ENCODE measurements at places on chromosomes 3 and 15.

- DNase-seq, result no peak
Measured at GRCh38 chr3:185702262-185703225, 116.4 kb downstream of the SENP2 start.

GRCh38 chr3:185733980-185734724, 90.7 kb downstream of the IGF2BP2 start:
- peak; percentile 27 for DNase-seq

- DNase-seq, result no peak
Measured at GRCh38 chr15:101521591-101521990, 32.1 kb upstream of the PCSK6 start.

- peak; percentile 68 for DNase-seq
Measured at GRCh38 chr3:30664884-30665283, 58.5 kb downstream of the TGFBR2 start.

DNA sequence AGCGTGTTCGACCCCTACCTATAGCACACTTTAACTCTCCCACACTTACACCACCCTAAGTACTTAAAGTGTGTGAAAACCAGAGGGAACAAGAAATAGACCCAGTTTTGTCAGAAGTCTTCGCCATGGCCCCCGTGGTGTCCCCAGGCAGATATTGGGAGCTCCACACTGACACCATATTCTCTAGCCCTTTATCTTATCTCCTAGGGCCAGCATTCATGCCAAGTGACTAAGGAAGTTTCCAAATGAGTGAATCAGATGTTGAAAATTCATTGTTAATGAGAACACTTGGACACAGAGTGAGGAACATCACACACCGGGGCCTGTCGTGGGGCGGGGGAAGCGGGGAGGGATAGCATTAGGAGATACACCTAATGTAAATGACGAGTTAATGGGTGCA, 31.8 kb downstream of the P3H2 start:
- no peak for DNase-seq

Data from activated CD4-positive, alpha-beta T cell treated with anti-CD3 and anti-CD28 coated beads, Interleukin-2, amount 50 U/mL, for 16 hours (primary cell).